ENCODE measurements at places on chromosomes 16 and 17. TPM values are rescaled to one million over a fixed set of nuclear protein-coding genes. Genes with fewer than 3 reads are reported as not detected.
A peak's percentile ranks its signal among the peaks of the same experiment; 100 is the strongest.

DNA sequence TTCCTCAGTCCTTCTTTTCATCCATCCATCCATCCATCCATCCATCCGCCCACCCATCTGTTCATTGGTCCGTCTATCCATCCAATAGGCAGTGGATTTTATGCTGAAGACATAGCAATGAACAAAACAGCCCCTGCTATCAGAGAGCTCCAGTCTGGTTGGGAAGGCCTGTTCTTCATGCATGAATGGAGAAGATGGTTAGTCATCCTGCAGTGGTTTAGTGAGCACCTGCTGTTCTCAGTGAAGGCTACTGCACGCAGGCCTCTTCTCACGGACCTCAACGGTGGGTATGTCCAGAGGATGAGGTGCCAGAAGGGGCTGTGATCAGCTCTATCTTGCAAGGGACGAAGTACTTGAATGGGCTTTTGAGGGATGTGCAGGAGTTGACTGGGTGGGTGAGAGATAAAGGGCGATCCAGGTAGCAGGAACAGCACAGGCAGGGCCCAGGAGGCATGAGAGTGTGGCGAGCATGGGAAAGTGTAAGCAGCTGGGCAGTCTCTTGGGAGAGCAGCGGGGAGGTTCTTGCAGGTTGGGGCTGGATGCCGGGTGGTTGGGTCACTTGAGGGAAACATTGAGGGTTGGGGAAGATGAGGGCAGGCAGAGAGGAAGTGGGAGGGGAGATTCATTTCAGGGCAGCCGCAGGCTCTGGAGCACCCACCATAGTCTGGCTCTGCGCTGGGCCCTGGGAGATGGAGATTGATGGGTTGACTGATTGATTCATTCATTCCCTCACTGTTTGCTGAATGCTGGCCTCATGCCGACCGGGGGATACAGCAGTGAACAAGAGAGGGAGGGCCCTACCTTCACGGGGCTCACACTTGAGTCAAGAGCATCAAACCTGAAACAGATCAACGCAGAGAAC lies 115.0 kb upstream of the CIBAR2 start:
- DNase-seq = no peak

GRCh38 chr17:77667478-77667877 lies 291.0 kb upstream of the TNRC6C start:
- DNase-seq = no peak

- DNase-seq = no peak
Observed at GRCh38 chr16:69822174-69822935, 60.2 kb downstream of the WWP2 start.

SCNN1G gene
- total RNA-seq = 0.12 TPM

DNA sequence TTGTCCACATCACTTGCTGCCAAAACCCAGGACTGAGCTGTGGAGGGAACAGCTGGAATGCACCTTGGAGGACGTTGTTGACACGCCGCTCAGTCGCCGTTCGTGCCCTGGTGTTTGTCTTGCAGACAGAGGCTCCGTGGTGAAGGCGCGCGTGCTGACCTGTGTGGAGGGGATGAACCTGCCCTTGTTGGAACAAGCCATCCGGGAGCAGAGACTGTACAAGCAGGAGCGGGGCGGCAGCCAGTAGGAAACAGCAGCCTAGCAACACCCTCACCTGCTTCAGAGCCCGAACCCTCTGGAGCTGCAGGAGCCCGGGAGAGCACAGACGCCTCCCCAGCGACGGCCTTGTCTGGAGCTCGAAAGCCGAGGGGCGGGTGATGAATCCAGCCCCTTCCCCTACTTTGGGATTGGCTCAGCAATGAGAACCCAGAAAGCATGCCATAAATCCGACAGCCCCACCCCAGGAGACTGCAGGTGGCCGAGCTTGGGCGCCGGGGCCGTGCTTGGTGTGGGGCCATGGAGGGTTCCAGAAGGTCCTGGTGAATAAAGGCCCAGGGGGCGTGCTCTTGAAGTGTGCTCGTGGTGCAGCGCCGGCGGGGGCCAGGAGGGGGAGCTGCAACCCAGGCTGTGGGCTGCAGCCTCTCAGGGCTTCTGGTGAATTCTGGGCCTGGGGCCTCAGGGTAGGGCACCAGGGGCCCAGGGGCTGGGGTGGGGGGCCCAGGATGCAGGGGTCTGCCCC lies 470 bp upstream of the CDK3 start:
- DNase-seq = peak; percentile 55
